ENCODE measurements at places on chromosomes 2 and 18.

DNA sequence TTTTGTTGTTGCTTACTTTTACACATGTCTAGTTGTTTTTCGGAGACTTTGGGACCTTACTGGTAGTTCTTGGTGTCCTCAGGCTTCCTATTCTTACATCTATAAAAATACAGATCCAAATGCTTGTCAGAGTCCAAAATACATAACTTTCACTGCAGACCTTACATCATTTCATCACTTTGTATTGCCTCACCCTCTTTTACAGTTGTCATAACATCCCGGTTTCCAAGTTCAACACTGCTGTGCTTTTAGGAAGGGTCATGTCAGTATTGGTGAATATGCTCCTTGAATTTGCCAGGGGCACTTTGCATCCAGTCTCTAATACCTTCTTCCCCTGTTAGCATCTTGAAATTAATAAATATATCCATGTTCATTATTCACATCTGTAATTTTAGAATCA is 518.2 kb upstream of the RAB12 start:
- DNase-seq = no peak

GRCh38 chr2:179890666-179891065 is 29.3 kb upstream of the ZNF385B start:
- DNase-seq = no peak

DNA sequence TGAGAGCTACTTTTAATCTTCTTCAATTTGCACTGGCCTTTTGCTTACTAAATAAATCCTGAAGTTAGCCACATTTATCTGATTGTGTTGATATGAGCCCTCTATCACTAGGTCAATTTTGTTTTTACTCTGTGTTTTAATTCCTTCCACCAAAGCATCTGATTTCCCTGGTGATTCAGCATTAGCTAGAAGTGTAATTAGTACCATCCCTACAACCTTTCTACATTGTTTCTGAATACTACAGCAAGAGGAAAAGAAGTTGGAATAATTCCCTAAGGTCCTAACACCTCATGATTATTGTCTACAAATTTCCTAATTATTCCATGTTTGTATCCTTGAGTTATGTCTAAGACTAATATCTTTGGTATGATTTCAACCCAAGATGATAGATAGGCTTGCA is 1093.6 kb downstream of the SUCLG1 start:
- DNase-seq = no peak

- DNase-seq = no peak
Observed at GRCh38 chr2:40400336-40400953, 51.4 kb downstream of the SLC8A1 start.

- no peak for DNase-seq
Observed at GRCh38 chr2:33531549-33532059, 55.2 kb downstream of the RASGRP3 start.

- no peak for DNase-seq
Observed at GRCh38 chr2:197894751-197895274, 90.4 kb downstream of the PLCL1 start.

GRCh38 chr2:225017098-225017685 is 25.1 kb downstream of the DOCK10 start:
- no peak for DNase-seq

DNA sequence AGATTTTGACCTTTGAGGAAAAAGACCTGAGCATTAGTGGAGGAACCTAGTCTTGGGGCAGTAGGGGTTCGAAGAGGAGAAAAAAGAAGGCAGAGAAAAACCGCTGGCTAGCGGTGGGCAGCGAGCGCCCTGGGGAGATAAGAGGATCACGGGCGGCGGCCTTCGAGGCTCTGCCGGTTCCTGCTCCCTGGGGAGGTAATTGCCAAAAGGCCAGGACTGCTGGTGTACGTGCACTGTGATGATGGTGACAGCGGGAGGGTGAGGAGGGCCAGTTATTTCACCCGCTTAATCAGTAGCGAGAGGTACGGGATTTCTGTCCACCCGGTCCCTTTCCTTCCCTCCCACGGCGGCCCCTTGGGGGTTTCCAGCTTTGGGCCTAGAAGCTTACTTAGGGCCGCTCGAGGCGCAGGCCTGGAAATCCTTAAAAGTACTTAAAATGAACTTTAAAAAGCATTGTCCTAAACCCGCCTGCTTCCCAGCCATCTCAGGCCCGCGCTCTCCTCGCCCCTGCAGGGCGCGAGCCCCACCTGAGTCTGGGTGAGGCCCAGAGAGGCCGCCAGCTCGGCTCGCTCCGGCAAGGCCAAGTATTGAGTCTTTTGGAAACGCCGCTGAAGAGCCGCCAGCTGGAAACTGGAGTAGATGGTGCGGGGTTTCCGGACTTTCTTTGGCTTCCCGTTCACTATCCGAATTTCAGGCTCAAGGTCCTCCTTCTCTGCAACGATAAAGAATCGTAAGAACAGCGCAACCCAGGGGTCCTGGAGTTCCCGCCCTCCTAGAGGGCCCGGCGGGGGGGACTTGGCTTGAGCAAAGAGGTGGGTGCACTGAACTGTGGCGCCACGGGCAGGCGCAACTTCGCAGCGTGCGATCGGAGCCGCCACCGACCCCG is 1.5 kb downstream of the DLX2 start:
- no peak for DNase-seq

GRCh38 chr18:41767960-41768359 is 187.1 kb upstream of the PIK3C3 start:
- peak; percentile 9 for DNase-seq

- peak; percentile 14 for DNase-seq
Observed at GRCh38 chr2:132448771-132449170, 32.2 kb downstream of the GPR39 start.

GRCh38 chr18:54878159-54878622 is 49.9 kb downstream of the RAB27B start:
- DNase-seq = no peak

DNA sequence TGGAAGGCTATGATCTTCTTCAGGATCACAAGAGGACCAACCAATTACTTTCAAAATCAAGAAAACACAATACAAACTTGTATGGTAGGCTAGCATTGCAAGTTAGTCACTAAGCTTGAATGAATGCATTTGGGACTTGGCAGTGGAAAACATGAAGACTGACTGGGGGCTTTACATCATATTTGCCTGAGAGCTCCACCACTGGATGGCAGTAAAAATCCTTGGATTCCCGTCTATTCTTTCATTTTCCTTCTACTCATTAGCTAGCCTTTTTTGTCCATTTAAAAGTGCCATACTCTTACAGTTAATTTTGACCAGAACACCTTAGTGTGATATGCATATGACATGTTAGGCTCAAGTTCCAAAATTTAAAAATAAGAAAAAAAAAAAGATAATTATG is 63.5 kb upstream of the RASGRP3 start:
- peak; percentile 52 for DNase-seq

DNA sequence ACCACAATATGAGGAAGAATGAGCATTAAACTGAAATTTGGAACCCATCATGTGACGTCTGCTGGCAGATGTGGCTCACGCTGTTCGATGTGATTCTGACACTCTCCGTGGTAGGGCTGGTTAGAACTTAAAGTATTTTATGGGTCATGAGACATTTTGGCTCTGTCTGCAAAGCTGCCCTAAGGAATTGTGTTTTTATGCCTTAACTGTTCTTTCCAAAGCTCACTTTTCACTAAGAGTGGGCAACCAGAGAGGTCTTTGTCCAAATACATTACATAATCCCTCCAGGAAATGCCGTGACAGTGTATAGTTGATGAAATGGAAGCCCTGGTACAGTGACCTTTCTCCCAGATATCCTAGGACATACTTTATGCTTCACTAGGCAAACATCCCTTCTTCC is 119.1 kb downstream of the AQP4 start:
- no peak for DNase-seq

DNA sequence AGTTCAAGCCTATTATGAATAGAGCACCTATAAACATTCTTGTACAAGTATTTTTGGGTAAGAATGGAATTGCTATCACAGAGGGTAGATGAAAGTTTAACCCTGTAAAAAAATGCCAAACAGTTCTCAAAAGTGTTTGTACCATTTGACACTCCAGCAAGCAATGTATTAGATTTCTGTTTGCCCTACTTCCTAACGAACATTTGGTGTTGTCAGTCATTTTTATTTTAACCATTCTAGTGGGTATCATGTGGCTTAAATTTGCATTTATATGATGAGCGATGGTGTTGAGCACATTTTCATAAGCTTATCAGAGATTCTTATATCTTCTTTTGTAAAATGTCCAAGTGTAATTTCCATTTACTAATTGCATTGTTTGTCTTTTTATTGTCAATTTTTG is 608.2 kb upstream of the ACVR2A start:
- DNase-seq = no peak

GRCh38 chr18:57581301-57581934 is 5.1 kb downstream of the FECH start:
- no peak for DNase-seq

GRCh38 chr18:74495581-74496507 is at the start of gene CNDP2:
Gene CNDP2 (plus strand): TSS chr18:74496363. CDS start chr18:74499974, 3,611 bp downstream.
- peak; percentile 96 for DNase-seq

- DNase-seq = no peak
Observed at GRCh38 chr18:76472829-76473228, 22.2 kb downstream of the ZNF516 start.

Measured in RKO (cell line).